ENCODE measurements at places on chromosomes 16 and 17. TPM values are rescaled to one million over a fixed set of nuclear protein-coding genes. Genes with fewer than 3 reads are reported as not detected.

DNA sequence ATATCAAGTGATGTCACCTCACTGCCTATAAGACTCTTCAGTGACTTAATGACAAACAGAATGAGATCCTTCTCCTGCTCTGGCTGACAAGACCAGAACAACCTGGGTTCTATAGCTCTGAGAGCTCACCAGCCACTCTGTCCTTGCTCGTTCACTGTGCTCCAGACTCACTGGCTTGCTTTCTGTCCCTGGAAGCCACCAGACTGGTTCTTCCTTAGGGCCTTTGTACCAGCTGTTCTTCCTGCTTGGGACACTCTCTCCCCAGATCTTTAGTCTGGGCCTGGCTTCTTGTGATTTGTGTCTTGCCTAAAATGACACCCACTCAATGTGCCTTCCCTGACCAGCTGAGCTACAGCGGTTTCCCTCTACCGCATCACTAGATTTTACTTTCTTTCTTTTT is 76.1 kb downstream of the FTO start:
- no peak for DNase-seq

DNA sequence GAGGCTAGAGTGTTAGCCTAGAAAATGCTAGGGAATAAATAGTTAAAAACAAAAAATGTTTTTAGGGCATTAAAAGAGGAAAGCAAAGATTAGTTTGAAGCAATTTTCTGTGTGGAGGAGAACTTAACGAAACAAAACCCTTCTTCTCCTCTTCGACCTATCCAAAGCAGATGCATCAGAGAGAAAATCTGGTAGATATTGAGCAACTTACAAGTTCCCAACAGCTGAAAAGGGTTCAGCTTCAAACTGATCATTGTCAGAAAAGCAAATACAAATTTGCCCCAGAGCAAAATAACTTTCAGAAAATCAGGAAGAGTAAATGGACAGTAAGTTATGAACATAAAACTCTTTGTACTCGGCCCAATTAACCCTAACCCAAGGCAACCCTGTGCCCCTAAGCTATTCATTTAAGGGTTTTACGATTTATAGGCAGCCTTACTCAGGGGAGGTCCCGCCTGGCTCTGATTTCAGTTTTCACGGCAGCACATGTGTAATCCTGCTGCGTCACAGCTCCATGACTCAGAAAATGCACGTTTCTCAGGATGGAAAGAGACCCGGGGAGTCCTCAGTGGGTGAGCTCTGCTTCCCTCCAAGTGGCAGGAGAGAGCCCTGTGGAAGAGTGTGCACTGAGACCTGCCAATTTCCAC is 405.7 kb upstream of the SALL1 start:
- peak; percentile 88 for DNase-seq

DNA sequence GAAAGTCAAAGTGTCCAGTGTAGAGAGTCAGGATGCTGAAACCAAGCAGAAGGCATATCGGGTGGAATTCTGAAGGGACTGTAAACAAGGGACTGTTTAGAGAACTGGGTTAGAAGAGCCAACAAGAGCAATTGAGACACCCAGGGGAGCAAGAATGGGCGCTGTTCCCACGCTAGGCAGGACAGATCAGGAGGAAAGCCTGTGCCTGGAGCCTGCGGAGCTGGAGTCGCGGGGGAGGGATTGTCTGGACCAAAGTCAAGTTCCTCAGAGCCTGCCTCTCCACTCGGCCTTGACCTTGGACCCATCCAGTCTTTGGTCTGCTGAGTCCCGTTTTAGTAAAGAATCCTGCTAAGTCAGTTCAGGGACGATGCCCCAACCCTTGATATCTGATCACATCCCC is 14.7 kb upstream of the KLHL36 start:
- DNase-seq = peak; percentile 66

PIK3R5 gene
- 0.45 TPM for polyA plus RNA-seq

C16orf82 gene
- polyA plus RNA-seq = not detected

DNA sequence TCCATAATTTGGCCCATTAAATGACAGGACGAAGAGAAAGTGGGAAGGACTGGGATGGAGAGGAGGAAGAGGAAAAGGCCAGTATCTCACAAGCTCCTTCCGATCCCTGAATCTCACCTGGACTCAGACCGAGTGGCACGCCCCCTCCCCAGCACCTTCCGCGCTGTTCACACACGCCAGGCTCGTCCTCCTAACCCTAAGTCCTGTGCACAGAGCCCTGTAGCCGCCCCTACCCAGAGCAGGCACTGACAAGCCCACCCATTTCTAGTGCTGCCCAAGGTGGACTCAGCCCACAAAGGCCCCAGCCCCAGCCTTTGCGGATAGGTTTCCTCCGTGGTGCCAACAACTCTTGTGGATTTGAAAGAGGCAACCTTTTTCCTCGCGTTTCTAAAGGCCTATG is 9.2 kb downstream of the HS3ST3B1 start:
- DNase-seq = no peak

- no peak for DNase-seq
Measured at GRCh38 chr16:88380619-88381018, 2.1 kb upstream of the ZNF469 start.

DNA sequence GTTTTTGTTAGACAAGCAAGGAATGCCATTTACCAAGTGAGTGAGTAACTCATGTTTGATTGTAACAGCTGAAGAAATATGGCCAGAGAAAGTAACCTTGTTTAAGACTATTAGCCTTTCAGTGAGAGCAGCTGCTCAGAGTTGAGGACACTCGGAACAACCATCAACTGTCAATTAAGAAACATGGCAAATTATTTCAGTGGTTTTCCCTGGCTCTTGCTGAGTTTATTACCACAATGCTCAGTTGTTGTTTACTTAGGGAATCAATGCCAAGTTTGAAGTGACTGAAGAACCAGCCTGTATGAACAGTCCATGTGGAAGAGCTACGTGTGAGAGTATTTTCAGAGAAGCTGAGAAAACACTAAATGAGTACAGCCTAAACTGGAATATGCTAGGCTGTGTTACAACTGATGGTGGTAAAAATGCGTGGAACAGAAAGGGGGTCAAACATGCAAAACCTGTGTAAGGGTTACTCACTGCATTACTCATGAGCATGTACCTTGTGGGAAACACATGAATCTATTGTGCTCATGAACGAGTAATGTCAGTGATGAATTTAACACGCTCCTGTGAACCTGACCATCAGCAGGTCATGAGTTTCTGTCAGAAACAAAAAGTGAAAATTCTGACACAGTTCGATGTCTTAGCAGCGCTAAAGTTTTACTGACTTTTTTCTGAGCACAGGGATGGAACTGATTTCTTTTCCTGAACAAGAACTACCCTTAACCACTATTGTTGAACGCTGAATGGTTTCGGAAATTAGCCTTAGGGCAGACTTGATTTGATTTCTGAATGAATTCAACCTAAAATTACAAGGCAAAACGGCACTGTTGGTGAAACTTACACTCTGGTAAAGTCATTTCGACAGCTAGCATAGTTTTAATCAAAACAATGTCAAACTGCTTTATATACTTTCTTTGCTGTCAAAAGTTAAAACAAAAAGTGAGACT is 33.5 kb downstream of the GNA13 start:
- peak; percentile 8 for DNase-seq

TMC6 gene
- 15.0 TPM for polyA plus RNA-seq

DNA sequence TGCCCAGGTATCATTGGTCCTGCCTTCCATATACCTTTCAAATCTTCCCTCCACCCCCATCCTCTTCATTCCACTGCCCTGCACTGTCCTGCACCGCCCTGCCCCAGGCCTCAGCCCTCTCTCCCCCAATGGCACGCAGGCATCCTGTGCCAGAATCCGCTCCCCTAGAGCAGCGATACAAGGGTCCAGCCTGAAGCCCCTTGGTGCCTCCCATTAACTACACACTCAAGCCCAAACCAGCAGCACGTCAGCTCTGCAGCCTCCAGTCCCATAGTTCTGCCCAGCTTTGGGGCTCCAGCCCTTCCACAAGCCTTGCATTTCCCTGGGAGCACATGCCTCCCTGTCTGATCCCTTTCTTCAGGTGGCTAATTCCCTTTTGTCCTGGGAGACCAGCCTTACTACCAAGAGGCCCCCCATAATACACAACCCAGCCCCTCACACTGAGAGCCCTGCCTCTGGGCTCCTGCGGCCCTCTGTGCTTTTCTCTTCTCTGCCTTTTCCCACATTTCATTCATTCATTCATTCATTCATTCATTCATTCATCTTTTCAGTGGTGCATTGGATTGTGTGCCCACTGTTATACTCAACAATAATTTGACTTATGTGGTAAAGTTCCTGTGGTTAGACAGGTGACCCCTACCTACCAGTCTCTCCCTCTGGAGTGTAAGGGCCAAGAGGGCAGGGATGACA is 26.8 kb upstream of the DLX3 start:
- no peak for DNase-seq

DNA sequence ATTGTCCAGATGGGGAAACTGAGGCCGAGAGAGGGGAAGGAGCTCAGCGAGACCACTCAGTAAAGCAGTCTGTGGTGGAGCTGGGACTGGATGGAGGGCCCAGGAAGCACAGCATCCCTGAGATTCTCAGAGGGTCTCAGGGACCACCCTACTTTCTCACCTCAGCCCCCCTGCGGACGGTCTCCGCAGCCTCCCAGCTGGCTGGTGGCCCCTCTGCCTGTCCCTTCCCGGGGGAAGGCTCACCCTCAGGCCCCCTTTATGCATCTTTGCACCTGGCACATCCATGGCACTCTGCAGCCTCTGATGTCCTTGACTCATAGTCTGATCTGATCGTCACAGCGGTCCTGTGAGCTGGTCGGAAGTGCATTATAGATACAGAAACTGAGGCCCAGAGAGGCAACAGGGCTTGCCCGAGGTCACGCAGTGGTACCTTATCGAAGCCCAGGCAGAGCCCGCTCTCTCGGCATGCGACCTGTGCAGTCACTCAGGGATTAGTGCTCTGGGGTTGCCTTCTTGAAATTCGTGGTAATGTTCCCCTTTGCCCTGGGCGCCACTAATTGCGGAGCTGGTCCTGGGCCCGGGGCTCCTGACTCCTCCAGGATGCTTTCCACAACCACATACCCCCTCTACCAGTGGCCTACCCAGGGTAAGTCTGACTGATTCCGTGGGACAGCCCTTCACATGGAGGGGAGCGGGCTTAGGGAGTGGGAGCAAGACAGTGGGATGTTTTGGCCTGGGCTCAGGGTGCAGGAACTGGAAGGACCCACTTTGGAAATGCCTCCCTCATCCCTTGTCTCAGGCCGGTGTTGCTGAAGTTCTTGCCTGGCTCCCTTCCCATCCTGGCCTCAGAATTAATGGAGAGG is 24.4 kb downstream of the RAB11FIP4 start:
- peak; percentile 61 for DNase-seq

GRCh38 chr17:1937461-1937860 is 87.7 kb downstream of the RTN4RL1 start:
- no peak for DNase-seq

- DNase-seq = peak; percentile 22
Measured at GRCh38 chr17:69093279-69093789, 32.6 kb upstream of the ABCA9 start.

IL32 gene
- 495 TPM for polyA plus RNA-seq

- no peak for DNase-seq
Measured at GRCh38 chr17:7233701-7234082, 625 bp downstream of the DVL2 start.

DNA sequence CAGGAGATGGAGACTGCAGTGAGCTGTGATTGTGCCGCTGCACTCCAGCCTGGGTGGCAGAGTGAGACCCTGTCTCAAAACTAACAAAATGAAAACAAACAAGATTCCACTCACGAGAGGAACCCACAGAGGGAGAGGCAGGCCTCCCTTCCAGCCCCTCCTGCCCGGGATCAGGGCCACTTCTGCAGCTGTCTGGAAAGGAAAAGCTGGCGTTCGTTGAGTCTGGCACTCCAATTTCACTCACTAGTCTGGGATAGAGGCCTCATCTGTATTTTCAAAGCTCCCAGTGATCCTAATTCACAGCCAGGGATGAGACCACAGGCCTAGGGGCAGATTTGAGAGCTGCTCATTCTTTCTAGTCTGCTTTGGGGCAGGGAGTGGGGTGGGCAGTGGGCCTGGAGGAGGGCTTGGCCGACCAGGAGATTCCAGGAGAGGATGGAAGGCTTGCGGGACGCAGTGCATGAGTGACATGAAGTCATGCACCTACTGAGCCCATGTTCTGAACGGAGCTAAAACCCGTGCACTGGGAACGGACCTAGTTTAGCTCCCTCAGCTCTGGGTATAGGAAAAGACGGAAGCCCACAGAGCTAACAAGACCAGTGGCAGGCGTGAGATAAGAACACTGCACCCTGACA is 54.0 kb downstream of the COTL1 start:
- DNase-seq = no peak

DNA sequence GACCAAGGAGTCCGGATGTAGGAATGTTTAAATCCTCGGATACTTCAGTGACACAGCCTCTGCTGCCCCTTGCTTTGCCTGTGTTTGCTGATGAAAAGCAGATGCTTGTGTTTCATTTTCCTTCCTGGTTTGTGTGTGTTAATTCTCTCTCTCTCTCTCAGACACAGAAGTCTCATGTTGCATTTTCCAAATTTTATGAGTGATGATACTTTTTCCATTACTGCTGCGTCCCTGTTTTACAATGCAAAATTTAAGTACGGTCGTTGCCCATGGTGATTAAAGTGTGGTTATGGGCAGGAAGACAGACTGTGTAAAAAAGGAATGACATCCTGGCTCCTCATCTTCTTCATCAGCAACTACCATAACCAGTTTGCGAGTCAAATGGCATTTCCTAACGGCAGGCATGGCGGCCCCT is 5.7 kb downstream of the RMI2 start:
- no peak for DNase-seq

DNA sequence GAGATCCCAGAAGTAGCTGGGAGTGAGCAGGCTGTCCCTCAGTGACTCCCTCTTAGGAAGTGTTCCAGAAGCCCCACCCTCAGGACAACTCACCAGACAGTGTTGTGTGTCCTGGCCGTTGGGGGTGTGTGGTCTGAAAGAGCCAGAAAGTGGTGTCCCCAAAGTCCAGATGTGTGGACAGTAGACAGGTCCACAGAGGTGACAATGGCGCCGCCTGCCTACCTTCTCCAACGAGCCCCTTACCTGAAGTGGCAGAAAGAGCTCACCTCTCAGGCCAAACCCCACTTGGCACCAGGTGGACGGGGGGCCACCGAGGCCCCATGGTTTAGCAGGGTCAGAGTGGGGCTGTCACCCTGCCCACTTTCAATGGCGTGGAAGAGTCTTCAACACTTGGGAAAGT is 19.9 kb downstream of the C17orf100 start:
- no peak for DNase-seq

DNA sequence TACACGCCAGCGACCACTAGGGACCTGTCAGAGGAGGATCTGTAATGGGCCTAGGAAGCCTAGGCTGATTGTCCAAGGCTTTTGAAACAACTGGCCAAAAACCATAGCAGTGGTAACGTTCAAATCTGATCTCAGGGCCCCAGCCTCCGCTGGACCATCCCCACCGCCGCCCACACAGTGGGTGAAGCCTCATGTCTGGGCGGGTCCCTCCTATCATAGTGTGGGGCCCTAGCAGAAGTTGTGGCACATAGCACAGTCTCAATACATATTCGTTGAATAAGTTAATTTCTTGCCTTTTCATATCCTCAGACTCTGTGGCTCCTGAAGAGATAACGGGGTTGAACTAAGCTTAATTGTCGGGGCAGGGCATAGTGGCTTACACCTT is 818 bp downstream of the DPH1 start:
- no peak for DNase-seq

- no peak for DNase-seq
Measured at GRCh38 chr17:57166803-57167202, 81.8 kb downstream of the AKAP1 start.

Measured in kidney (tissue), 22 donors.